ENCODE measurements at places on chromosomes 11 and 22. TPM values are rescaled to one million over a fixed set of nuclear protein-coding genes. Genes with fewer than 3 reads are reported as not detected.

The MS4A6E gene
- total RNA-seq = not detected

DNA sequence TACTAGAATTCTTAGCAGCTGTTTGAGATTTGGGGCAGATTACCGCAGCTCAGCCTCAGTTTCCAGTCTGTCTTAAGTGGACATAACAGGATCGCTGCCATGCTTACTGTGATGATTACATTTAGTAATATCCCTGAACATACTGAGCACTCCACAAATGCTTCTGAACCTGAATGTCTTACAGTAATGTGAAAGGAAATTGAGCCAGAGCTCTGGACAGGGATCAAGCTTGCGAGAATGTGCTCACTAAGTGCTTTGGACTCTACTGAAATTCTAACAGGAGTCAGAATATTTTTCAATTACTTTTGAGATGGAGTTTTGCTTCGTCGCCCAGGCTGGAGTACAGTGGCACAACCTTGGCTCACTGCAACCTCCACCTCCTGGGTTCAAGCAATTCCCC, 118.6 kb upstream of the RASSF10 start:
- DNase-seq = no peak

The EHF gene
- total RNA-seq = 0.07 TPM

GRCh38 chr22:34281738-34282137, 361.5 kb upstream of the LARGE1 start:
- no peak for DNase-seq

GRCh38 chr22:22926370-22927195, 39.0 kb downstream of the IGLL5 start:
- DNase-seq = no peak

GRCh38 chr11:27061461-27061821, 20.8 kb downstream of the BBOX1 start:
- DNase-seq = no peak

The PLEKHA7 gene
- 0.56 TPM for total RNA-seq

The DDX25 gene
- not detected for total RNA-seq

GRCh38 chr22:31556627-31557203, 60.4 kb downstream of the SFI1 start:
- DNase-seq = no peak

DNA sequence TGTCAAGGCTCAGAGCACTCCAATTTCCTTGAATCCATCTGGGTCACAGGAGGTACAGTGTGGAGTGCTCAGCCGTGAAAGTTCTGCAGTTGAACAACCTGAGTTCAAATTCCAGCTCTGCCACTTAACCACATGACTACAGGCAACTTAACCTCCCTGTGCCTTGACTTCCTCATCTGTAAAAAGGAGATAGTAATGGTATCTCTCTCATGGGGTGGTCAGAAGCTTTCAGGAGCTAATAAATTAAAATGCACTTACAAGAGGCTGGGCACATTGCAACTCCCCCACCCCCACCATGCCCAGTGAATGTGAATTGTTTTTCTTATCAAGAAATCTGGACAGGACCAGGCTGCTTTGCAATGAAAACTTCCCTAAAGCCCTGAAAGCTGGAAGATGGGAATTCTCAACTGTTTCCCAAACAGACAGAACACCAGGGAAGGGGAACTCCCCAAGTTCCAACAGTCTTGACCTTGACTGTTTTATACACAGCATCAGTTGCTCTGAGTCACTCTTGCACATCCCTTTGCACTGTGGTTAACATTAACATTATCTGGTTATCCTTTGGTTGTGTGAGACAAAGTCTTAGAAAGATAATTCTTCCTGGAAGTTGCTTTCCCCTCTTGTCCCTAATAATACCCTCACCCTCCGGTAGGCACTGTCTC, 137.0 kb downstream of the SLC1A2 start:
- DNase-seq = no peak

The RBMXL2 gene
- 0.04 TPM for total RNA-seq

- no peak for DNase-seq
These were observed 21.1 kb upstream of the CSTF3 start for GRCh38 chr11:33182246-33182878.

- DNase-seq = no peak
These were observed 157.6 kb upstream of the NARS2 start for GRCh38 chr11:78732246-78732645.

Data from pulmonary artery endothelial cell (primary cell).